Stimulated activated CD8-positive, alpha-beta memory T cell treated with anti-CD3 and anti-CD28 coated beads, Interleukin-12 subunit alpha, Interleukin-12 subunit beta, amount 100 ng/mL, for 4 hours (primary cell): ENCODE measurements at places on chromosomes 11 and 22.

GRCh38 chr11:102757823-102758549, 22.4 kb downstream of the MMP10 start:
- DNase-seq = no peak

DNA sequence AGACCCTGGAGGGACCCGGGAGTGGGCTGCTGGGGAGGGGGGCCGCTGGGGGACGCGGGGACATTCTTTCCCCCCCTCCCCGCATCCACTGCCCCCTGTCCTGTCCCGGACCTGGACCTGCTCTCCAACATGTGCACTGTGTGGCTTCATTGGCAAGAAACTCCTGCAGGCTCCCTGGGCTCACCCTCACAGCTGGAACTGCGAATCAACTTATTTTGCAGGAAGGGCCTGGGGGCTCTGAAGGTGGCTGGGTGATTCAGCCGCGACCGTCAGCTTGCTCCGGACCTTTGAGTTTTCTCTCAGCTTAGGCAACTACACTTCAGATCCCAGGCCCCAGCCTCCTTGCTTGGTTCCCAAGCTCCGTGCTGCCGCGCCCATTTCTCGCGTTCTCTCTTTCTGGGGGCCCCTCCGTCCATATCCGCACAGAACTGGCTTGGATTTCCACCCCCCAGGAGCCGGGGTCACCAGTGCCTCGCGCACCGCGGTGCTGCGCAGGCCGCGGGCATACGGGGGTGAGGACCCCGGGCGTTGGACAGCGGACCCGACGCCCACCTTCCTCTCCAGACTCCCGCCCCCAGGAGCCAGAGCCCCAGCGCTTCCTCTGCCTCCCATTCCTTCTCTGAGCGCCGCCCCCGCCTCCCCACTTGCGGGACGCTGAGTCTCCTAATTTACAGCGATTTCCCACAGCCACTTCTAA, 471 bp upstream of the AHNAK start:
- DNase-seq = no peak

DNA sequence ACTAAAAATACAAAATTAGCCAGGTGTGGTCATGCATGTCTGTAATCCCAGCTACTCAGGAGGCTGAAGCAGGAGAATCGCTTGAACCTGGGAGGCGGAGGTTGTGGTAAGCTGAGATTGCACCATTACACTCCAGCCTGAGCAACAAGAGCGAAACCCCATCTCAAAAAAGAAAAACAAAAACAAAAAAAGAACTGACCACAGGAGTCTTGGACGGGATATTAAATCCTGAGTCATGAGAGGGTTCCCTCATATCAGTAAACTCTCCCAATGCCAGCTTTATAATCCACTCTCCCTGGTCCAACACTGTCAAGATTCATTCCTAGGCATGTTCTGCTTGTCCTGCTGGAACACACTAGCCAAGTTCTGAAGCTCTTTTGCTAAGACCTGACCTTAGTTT, 61.5 kb upstream of the EP300 start:
- DNase-seq = no peak

- no peak for DNase-seq
These were observed 32.4 kb upstream of the MYH9 start for GRCh38 chr22:36419912-36420882.

DNA sequence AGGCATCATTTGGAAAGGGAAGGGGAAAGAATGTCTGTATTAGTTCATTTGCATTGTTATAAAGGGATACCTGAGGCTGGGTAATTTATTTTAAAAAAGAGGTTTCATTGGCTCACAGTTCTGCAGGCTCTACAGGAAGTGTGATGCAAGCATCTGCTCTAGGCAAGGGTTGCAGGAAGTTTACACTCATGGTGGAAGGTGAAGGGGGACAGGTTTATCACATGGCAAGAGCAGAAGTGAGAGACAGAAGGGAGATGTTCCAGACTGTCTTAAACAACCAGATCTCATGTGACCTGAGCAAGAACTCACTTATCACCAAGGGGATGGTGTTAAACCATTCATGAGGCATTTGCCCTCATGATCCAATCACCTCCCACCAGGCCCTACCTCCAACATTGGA, 90.6 kb downstream of the CCDC83 start:
- DNase-seq = no peak

DNA sequence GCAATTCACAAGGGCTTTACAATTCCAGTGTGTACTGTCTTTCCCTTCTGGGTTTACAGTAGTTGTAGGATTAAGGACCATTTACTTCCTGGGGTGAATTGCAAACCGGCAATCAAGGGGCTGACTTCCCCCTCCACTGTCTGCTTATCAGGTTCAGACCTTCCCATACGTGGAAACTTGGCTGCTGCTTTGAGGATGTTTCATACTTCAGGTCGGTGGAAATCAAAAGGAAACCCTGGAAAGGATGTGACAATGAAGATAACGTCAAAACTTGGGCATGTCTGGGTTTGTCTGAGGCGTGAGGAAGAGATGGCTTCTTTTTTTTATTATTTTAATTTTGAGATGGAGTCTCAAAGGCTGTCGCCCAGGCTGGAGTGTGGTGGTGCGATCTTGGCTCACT, 2.1 kb upstream of the RTCB start:
- DNase-seq = no peak

GRCh38 chr11:1201395-1202153, 21.3 kb upstream of the MUC5B start:
- no peak for DNase-seq

DNA sequence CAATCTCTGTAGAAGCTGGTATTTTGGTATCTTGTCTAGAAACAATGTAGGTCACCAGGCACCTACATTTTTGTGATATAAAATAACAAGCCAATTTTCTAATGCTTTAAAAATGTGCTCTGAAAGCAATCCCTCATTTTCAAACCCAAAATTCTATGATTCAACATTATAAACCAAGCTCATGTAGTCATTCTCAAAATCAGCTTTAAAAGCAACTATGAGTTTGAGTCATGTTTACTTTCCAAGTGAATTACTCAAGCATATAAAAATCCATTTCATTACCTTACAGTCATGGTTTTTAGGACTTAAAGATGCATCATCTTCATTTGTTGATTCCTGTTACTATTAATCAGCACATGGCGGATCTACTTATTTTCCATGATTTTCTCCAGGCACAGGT, 216.4 kb downstream of the GRM5 start:
- no peak for DNase-seq

- DNase-seq = no peak
These were observed 19.8 kb downstream of the BMAL1 start for GRCh38 chr11:13297308-13297916.

GRCh38 chr22:47154621-47155081, 392.2 kb downstream of the TBC1D22A start:
- no peak for DNase-seq

DNA sequence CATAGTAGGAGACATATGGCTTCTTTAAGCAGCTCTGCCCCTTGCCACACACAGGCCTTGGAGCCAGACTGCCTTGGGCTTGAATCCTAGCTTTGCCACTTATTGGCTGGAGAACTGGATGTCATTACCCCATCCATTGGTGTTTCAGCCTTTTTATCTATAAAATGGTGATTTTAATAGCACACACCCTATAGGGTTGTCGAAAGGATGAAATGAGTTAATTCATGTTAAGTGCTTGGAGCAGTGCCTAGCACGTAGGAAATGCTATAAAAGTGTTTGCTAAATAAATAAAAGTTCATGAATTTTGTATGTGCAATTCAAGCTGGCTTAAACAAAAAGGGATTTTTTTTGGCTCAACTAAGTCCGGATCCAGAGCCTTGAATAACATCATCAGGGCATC, 120.7 kb downstream of the TIMP3 start:
- no peak for DNase-seq

DNA sequence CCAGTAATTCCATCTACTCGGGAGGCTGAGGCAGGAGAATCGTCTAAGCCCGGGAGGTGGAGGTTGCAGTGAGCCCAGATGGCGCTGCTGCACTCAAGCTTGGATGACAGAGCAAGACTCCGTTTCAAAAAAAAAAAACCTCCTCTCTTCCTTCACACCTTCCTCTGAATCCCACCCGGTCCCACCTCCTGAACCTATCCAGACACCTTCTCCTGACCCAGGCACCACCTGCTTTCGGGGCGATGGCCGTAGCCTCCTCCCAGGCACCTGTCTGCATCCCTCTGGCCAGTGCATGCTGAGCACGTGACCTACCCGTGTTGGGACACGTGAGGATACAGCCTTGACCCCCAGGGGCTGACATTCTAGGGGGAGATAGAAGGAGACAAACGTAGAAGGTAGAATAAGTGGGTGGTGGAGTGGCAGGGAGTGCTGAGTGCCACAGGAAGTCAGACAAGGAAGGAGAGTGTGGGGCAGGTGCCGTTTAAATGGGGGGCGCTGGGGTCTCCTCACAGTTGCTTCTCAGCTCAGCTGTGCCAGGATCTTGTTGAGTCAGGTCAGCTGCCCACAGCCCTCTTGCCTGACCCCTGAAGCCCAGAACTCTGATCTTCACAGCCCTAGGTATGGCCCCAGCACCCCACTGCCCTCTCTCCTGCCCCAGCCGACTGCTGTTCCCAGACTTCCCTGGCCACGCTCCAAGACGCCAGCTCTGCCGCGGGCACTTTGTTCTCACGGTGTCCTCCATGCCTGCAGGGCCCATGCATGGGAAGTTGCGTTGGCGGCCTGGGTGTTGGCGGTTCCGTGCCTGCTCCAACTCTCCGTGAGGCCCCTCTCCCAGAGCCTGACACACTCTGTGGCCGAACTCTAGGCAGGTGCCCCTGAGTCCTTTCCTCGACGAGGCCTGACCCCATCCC, 1.2 kb upstream of the MIOX start:
- DNase-seq = no peak

DNA sequence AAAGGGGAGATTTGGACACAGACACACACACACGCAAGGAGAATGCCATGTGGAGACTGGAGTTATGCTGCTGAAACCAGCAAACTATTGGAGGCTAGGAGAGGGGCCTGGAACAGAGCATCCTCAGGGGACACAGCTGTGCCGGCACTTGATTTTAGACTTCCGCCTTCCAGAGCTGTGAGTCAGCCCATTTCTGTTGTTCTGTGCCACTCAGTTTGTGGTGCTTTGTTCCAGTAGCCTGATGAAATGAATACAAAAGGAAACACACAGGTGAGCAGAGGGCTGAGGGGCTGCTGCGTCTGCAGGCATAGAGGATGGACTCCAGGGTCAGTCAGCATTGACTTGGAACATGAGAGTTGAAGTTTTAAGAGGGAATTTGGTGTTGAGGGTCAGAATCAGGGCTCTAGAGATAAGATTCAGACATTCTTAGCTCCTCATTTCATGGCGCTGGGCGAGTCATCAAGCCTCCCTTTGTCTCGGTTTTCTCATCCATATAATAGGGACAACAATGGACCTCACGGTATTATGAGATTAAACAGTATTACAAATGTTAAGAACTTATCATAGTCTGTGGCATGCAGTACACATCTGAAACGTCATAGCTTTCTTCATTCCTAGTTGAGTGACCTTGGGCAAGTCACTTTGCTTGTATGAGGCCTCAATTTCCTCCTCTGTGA, 191.0 kb downstream of the MIAT start:
- DNase-seq = no peak

DNA sequence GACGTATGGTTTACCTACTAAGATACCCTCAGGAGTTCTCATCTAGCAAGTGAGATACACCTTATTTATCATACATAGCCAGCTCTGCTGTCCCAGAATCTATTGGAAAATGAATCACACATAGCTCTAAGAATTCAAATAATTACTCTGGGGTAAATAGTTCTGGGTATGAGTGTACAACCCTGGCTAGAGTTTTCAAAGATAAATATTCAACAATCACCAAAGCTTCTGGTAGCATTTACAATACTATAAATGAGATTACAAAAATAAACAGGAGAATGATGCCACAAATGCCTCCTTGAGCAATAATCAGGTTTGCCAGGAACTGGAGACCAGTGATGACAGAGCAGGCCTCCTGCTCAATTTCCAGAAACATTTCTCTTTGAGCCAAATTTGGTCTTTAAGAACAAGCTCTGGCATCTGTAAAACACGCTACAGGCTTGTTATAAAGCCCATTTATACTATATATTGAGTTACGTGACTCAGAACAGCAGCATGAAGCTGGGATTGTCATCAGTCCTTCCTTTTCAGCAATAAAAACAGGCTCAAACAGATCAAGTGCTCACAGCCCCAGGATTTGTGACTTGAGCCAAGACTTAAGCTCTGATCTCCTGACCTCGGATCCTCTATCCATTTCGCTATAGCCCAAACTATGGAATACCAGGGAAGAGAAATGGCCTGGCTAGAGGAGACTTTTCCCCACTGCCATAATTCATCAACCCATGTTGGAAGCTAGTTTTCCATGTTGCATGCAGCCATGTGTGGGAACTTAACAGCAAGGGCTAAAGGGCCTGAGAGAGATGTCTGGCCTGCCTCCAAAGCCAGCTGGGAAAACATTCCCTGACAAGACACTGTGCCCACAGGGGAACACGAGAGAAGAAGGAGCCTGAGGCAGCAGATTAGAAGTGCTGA, 19.7 kb downstream of the RAB30 start:
- DNase-seq = no peak

DNA sequence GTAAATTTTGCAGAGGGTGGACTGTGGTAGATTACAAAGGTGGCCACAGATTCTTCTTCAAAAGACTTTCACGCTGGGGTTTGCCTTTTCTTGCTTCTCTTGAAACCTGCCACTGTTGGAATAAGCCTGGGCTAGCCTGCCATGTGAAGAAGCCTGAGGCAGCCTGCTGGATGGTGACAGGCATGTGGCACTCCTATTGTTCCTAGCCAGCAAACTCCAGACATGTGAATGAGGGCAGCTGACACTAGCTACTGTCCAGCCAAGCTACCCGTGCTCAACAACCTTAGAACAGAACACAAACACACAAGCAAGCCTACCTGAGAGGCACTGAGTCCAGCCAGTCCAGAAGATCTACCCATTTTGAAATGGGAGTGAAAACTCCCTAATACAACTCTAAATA, 322.7 kb upstream of the LARGE1 start:
- no peak for DNase-seq

DNA sequence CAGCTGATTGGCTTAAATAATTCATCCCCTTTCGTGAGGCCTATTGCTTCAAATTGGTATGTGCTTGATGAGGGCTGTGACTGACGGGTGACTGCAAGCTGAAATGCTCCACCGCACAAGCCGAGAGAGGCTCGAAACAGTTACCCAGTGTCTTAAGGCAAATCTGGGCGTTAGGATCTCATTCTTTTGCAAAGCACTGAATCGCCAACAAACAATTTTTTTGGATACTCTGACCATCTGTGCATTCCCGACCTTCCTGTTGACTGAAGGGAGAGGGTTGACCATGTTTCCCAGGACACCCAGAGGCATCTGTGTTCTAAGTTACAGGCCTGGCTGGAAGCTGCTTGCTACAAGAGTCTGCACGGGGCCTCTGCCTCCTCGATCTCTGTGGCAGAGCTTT, 32.1 kb downstream of the CACNG2 start:
- no peak for DNase-seq

- no peak for DNase-seq
These were observed 1.9 kb downstream of the BLID start for GRCh38 chr11:122113836-122114825.

- no peak for DNase-seq
These were observed 77.1 kb downstream of the UVRAG start for GRCh38 chr11:75891947-75892739.

- no peak for DNase-seq
These were observed 31.2 kb downstream of the RRP8 start for GRCh38 chr11:6572215-6572614.
